ENCODE measurements at places on chromosomes 2 and 18.
A peak's percentile ranks its signal among the peaks of the same experiment; 100 is the strongest.

DNA sequence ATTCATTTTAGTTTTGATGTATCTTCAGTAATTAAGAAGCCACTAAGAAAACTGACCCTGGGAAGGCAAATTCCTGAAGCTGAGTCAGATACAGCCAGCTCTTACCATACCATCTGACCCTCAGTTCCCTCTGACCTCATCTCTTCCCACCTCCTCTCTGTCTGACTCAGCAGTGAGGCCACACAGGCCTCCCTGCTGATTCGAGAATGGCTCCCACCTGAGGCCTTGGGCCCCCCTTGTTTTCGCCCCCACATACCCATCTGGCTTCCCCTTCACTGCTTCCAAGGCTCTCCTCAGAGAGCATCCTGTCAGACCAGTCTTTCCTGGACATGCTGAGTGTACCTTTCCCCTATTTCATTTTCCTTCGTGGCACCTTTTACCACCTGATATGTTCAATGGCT is 71.0 kb upstream of the CYP1B1 start:
- DNase-seq = no peak

- no peak for DNase-seq
Observed at GRCh38 chr2:123162400-123163016, 862.6 kb upstream of the CNTNAP5 start.

- no peak for DNase-seq
Observed at GRCh38 chr2:240410808-240411207, 24.7 kb upstream of the GPC1 start.

- no peak for DNase-seq
Observed at GRCh38 chr2:53437371-53437770, 330.2 kb upstream of the CHAC2 start.

DNA sequence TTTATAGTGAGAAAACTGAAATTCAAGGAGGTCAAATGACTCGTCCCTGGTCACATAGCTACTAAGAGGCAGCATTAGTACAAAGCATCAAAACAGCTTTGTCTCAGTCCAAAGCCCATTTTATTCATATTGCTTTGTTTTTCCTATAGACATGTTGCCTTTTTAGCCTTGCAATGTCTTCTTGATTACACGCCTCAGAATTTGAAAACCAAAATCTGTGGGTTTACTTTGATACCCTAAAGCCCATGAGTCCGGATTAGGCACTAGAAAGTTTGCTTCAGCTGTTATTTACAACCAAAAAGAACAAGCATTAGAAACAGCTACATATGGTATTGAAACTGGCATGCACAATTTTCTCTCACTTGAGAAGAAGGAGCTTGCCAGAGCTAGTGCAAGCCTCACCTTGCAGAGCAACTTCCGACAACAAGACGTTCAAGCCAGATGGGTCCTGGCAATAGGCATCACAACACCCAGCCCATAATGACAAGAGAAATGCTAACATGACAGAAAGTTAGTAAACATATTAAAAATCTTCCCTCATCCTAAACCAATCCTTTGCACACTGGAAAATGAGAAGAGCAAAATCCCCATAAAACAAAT is 276.8 kb downstream of the RIT2 start:
- DNase-seq = no peak

DNA sequence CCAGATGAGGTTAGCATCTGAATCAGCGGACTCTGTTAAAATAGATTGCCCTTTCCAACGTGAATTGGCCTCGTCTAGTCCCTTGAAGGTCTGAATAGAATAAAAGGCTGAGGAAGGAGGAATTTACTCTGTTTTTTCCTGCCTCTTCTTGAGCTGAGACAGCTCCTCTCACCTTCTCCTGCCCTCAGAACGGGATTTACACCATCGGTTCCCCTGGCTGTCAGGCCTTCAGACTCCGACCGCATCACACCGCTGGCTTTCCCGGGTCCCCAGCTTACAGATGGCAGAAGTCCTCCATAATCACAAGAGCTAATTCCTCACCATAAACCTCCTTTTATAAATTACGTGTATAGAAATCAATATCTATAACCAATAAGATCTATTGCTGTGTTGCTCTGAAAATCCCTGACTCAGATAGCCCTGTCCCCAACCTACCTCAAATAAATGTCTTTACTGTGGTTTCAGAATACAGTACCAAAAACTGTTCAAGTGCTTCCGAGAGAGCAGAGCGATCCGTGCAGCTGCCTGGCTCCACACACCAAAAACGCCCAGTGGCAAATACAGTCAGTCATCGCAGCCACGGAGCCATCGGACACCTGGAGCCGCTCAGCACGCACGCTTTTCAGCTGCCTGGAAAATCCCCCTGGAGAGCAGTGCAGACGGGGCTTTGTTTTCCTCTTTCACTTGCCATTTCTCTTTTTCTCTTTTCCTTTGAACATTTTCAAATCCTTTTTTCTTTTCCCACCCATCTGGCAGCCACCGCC is 196.9 kb downstream of the NRP2 start:
- DNase-seq = no peak

GRCh38 chr2:215716956-215717355 is 281.1 kb upstream of the FN1 start:
- DNase-seq = no peak

DNA sequence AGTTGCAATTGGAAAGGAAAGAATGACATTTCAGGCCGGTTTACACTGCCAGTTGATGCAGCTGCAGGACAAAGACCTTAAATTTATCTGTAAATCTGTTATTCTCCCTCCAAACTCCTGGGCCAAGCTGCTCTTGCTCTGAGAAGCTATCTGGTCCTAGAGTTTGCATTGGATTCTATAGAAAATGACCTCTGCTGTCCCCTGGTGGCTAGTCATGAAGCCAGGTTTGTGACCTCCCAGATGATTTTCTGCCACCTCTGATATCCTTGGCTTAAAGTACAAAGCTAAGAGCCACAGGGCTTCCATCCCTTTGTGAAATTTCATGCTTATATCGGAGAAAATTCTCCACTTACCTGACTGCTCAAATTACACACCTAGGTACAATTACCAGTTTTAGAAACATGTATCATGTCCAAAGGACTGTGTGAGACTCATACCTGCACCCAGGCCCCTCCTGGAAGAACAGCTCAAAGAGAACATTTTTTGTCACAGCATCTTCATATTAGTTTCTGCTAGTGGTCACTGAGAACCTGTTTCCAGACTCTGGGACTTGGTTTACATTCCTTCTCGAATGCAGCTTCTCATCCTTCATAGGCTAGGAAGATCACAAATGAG is 28.9 kb upstream of the IER3IP1 start:
- DNase-seq = peak; percentile 19

GRCh38 chr2:28620291-28620793 is 124.5 kb downstream of the PLB1 start:
- no peak for DNase-seq

- no peak for DNase-seq
Observed at GRCh38 chr2:71720283-71720560, 266.9 kb downstream of the DYSF start.

- DNase-seq = no peak
Observed at GRCh38 chr2:183998041-183998796, 600.1 kb upstream of the ZNF804A start.

GRCh38 chr18:77110936-77111335 is 21.6 kb downstream of the MBP start:
- no peak for DNase-seq

DNA sequence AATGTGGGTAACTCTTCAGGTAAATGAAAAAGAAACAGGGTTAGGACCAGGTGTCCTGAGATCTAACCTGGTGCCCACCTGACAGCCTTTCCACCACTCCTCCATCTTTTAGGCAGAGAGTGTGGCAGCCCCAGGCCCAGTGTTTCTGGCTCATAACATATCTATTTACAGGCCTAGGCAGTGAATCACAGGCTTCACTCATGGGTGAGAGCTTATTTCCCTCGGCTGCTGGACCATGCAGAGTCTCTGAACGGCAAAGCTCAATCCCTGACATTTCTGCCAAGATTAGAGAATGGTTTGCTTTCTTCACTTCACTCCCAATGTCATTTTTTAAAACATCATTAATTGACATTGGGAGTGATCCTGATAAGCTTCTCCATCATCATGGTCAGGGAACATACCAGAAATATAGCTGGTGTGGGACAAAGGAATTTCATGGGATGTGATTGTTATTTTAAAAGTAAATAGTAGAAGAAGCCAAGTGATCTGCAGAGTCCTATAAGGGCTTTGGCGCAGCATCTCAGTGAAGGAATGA is 323.9 kb downstream of the SETBP1 start:
- no peak for DNase-seq

GRCh38 chr2:228401065-228401912 is 219.8 kb upstream of the SPHKAP start:
- no peak for DNase-seq

GRCh38 chr2:132911726-132912724 is 242.0 kb upstream of the LYPD1 start:
- no peak for DNase-seq

GRCh38 chr2:143833015-143833660 is 686.8 kb downstream of the ZEB2 start:
- no peak for DNase-seq

- DNase-seq = no peak
Observed at GRCh38 chr2:57549642-57550102, 496.9 kb upstream of the VRK2 start.

DNA sequence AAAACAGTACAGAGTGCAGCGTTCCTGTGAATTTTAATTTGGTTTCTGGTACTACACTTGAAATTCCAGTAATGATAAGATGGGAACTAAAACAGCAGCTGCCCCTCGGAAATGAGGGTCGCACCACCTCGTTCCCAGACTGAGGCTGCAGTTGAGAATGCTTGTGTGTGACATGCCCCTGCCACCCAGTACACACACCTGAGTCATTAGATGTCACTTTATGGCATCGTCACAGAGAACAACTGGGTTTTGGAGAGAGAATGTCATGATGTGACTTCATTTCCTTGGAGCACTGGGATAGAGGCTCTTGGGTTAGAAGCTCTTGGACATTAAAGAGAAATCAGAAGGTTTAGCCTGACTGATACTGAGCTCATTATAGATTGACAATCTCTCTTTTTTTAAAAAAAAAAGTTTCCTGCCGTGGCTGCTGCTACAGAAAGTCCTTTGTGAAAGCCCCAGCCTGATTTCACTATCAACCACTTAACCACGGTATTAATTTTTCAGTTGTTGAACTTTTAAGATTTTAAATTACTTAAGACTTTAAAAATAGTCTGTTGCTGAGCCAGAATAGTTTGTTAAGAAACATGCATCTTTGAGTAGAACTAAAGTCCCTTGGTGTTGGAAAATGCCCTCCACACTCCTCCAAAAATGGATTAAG is 24.5 kb downstream of the BCL2L11 start:
- DNase-seq = no peak

DNA sequence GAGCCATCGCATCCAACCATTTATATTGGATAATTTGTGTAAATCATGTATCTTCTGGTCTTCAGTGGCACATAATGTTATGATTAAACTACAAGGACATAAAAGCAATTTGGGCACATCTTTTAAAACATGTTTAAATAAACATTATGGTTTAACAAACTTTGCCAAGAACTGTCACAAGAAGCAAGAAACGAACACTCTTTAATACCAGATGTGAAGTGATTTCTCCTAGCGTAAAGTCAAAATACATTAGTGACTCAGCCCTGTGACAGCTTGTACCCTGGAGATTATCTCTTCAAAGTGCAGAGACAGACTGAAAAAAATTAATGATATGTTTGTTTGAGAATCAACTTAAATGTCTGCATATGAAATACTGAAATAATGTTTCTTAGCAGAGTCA is 39.9 kb downstream of the DSEL start:
- DNase-seq = no peak
